ENCODE measurements at places on chromosomes 7 and 10.

DNA sequence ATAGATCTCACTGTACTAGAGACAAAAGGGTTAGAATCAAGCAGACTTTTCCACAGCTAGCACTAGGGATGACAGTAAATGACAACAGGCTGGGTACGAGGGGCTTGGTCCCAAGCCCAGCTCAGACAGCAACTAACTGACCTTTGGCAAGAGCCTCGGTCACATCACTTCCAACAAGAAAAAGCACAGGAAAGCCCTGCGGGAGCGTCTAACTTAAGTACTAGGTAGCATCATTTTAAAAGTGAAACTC, 22.8 kb downstream of the CALML3 start:
- DNase-seq = no peak

GRCh38 chr7:70563960-70564359, 568.0 kb upstream of the GALNT17 start:
- no peak for DNase-seq

DNA sequence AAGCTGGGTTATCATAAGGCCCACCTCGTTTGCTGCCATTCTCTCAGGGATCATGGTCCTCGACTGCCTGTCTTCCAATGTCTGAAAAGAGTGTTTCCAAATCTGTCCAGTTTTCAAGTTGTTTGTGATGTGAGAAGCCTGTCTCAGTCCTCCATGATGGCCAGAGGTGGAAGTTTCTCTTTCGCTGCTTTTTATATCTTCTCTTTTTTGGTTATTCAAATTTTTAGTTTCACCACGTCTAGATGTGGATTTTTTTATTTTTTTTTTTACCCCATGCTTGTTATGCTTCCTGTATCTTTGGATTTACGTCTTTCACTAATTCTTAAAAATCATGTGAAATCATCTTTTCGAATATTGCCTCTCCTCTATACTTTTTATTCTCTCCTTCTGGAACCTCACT, 6.1 kb upstream of the RBM33 start:
- DNase-seq = no peak

DNA sequence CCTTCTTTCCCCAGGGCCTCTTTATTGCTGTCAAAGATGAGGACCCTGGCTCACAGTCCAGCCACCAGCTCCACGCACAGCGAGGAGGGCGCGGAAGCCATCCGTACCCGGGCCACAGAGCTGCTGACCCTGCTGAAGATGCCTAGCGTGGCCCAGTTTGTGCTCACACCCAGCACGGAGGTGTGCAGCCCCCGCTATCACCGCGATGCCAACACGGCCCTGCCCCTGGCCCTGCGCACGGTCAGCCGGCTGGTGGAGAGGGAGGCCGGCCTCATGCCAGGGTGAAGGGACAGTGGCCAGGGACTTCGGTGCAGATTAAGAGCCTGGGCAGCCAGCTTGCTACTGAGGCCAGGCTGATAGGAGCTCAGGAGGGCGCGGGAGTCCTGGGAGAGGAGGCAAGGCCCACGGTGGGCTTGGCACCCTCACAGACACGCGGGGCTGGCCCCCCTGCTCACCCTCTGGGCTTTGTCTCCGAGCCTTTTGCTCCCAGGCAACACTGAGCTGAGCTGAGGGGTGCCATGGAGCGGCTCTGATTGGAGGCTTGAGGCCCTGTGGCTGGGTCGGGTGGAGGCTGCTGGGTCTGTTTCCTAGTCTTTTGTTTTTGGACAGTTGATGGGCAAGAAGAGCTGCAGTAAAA, 15.8 kb downstream of the AP5Z1 start:
- no peak for DNase-seq

GRCh38 chr7:45343746-45344145, 186.2 kb downstream of the RAMP3 start:
- no peak for DNase-seq

GRCh38 chr10:116909307-116909706, 60.0 kb downstream of the ENO4 start:
- DNase-seq = no peak

Data from activated naive CD4-positive, alpha-beta T cell treated with Interleukin-2 at 50 U/mL for 16 hours (primary cell).